ENCODE measurements at places on chromosomes 2 and 18. TPM values are rescaled to one million over a fixed set of nuclear protein-coding genes. Genes with fewer than 3 reads are reported as not detected.

The PIKFYVE gene
- total RNA-seq: 12.0 TPM

The KCNG2 gene
- total RNA-seq: 0.20 TPM

The RAB6C gene
- not detected for total RNA-seq

The MRPS5 gene
- total RNA-seq: 39.5 TPM

The SLC8A1 gene
- total RNA-seq: 1.3 TPM

The NEUROD1 gene
- not detected for total RNA-seq

The TCF7L1 gene
- total RNA-seq: 4.5 TPM

The KCNE4 gene
- total RNA-seq: 0.12 TPM

The POTEJ gene
- not detected for total RNA-seq

The PSD4 gene
- 38.6 TPM for total RNA-seq

The HOXD8 gene
- total RNA-seq: 0.88 TPM

The DUSP2 gene
- 1.8 TPM for total RNA-seq

The CPO gene
- total RNA-seq: not detected

The REG3G gene
- total RNA-seq: not detected

The ACOXL gene
- total RNA-seq: not detected

The SLC9A4 gene
- 0.08 TPM for total RNA-seq

The LGALSL gene
- 35.8 TPM for total RNA-seq

The EHD3 gene
- 43.4 TPM for total RNA-seq

The CD8A gene
- total RNA-seq: 0.44 TPM

The MYO1B gene
- 65.2 TPM for total RNA-seq

The GKN2 gene
- total RNA-seq: not detected

The THSD7B gene
- 0.88 TPM for total RNA-seq
